ENCODE measurements at places on chromosomes 7 and 10.

DNA sequence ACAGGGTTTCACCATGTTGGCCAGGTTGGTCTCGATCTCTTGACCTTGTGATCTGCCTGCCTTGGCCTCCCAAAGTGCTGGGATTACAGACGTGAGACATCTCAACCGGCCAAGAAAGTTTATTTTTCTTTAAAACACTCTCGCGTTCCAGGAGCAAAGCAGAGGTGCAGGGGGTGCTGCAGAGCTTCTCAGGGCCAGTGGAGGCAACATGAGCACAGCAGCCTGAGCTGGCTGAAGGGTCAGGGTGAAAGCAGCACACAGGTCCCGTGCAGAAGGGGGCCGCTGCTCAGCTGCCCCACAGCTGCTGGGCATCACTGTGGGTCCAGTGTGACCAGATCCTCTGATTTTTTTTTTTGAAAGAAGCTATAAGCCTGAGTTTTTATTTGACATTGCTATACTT is 46.1 kb downstream of the EPHB4 start:
- DNase-seq = no peak

- DNase-seq = no peak
These were observed 123.0 kb upstream of the SVIL start for GRCh38 chr10:29757551-29758297.

DNA sequence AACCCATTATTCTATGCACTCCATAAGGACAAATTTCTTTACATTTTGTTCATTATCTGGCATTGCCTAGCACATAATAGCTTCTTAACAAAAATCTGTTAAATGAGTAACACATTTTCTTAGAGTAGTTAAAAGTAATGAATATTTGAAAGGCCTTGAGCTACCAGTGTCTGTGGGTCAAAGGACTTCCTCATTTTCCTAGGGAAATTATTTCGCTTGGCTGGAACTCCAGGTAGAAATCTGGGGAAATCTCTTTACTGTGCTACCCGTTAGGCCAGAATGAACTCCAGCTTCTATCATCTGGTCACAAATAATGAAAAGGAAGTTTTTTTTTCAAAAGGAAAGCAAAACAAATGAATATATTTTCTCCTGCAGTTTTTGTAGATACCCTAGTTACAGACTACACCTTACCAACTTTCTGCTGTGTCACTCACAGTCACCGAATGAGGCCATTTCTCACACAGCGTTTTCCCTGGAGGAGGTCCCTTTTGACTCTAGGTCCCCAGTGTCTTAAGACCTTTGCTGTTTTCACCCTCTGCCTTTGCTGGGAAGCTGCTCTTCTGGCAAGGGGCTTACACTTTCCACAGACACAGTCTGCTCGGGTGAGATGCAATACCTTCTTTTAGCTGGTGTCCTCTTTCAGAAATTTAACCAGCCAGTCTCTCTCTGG is 1.6 kb downstream of the SAMD9L start:
- no peak for DNase-seq

GRCh38 chr10:91198781-91199180 is 21.7 kb upstream of the PCGF5 start:
- no peak for DNase-seq

GRCh38 chr10:127392351-127393235 is 156.5 kb upstream of the NPS start:
- no peak for DNase-seq

DNA sequence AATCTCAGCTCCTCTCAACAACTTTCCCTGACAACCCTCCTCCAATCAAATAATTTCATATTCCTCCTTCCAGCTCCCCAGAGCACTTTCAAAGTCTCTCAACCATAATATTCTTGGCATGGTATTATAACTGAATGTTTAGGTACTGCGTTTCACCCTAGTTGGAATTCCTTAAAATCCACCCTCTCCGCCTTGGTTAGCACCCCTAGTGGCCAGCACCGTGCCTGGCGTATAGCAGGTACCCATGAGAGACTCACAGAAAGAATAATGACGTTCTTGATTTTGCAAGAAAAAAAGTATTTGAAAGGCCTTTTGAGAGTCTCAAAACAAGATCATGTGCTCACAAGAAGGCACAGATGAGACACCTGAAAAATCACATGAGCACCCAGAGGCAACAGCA is 50.9 kb downstream of the GLI3 start:
- DNase-seq = no peak

DNA sequence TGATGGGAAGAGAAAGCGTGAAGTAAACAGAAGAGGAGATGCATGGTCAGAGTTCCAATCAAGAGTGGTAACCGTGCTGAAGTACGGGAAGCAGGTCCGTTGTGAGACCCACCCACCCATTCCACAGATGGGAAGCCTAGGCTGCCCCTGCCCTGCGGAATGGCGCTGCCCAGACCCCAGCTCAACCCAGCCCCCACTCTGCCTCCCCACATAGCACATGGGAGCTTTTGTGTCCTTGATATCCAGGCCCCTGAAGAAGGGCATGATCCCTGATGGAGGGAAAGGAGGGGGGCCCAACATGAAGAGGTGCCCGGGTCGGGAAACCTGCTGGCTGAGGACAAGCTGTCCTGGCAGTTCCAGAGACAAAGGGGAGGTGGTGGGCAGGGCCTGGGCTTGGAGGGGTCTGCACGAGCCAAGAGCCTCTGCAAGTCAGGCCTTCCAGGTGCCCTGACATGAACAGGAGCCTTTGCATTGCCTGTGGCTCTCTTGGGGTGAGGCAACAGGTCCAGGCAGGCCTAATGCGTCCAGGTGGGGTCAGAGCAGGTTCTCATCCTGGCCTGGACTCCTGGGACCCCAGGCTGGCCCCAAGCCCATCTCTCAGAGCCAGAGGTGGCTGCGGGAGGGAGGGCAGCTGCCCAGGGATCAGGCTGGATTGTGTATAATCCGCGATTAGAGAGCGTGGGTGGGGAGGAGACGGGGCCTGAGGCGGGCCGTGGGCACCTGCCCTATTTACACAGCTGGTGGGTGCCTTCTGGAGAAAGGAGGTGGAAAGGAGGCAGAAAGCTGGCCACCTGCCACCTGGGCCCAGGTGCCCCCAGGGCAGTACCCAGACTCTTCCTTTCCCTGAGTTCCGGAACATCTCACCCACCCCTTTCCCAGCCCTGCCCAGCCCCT is 23.5 kb downstream of the YKT6 start:
- no peak for DNase-seq

- DNase-seq = no peak
These were observed 16.2 kb upstream of the SLC26A4 start for GRCh38 chr7:107644309-107644974.

DNA sequence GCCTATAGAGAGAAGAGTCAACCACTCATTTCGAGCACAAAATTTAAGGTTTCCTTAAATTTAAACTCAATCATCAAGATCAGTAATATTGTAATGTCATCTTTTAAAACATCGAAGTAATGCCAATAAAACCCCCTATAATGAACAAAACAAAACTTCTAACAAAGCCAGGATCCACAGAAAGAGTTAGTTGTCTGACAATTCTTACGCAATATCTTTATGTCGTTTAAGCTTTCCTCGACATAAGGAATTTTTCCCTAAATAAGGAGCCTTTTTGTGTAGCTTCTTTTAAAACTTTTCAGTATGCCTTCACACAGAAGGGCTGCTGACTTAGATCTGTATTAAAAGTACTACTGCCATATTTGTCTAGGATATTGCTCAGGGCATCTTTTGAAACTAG is 7.5 kb downstream of the EBLN1 start:
- DNase-seq = no peak

DNA sequence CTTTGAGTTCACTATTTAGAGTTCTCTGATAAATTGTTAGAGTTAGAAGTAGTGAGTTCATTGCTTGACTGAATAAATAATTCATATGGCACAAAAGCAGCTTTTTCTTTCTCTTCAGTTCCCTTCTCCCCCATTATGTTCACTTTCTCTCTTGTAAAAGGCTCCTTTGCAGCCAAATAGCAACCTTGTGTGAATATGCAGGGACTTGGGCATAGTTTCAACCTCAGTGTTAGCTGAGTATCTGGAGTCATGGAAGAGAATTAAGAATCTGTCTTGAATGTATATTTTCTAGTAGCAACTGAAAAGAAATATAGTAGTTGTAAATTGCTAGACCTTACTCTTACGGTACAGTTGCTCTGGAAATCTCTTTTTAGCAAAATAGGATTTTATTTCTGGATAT is 31.9 kb downstream of the ZEB1 start:
- DNase-seq = peak; percentile 35

DNA sequence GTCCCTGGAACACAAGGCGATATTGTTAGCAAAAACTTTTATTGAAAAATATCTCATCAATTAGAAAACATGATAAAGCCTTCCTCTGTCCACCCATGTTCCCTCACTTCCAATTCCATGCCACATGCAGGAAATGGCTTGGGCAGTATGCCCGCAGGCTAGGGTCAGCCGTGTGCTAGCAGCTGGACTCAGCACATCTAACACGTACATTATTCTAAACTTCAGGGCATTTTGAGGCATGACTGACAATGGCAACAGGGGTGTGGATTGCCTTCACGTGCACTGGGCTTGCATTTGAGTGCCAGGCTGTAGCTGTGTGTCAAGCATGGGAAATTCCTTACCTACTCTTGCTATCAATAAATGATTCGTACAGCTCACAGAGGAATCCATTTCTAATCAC is 642.1 kb downstream of the INHBA start:
- DNase-seq = no peak

DNA sequence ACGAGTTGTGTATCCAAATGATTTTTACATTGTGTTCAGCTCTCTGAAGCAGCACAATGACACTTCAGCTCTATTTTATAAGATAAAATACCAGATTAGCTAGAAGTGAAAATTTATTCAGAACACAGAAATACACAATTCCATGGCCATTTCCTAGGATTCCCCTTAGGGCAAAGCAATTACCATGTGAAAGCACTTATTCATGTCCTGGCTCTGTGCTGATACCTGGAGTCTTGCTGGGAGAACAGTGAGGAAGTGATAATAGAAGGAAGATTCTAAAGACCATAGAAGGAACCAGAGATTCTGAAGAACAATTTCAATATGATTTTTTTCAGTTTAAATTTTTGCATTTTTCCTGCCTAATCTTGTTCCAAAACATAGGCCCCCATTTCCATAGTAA is 657.4 kb upstream of the ZWINT start:
- DNase-seq = no peak
